ENCODE measurements at places on chromosomes 5 and 9.

- no peak for DNase-seq
These were observed 24.5 kb downstream of the OSTF1 start for GRCh38 chr9:75112789-75113188.

DNA sequence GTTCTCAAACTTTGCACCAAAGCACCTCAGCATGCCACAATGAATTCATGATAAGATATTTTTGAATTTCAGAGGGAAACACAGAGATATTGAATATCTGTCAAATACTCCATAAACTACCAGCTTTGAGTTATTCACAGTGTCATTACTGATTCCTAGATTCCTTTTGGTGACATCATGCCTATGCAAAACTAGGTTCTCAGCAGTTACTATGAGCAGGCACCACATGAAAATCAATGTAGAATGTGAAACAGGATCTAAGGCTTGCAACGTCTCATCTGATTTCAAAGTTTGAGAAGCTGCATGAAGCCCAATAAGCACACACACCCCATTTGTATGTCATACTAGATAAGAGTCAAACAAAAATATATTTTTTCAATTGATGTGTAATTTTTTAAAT is 426.5 kb downstream of the NR2F1-AS1 start:
- DNase-seq: no peak

DNA sequence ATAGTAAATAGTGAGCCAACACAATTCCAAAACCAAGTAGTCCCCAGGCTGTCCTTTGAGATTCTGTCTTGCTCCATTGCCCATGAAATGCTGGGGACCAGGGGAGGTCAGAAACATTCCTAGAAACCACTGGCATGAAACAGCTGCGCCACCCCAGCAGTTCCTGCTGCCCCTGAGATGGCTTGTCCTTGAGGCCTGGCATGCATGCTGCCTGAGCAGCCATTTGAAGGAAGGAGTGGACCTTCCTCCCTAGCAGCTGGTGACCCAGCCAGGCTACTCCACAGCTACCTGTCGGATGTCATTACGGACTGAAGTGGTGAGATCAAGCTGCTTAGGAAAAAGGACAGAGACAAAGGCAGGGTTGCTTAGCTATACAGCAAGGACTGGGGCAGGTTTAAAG is 260.6 kb downstream of the DENND1A start:
- DNase-seq: no peak

- DNase-seq: no peak
These were observed 113.0 kb downstream of the SMARCA2 start for GRCh38 chr9:2128141-2128540.

Data from central memory CD4-positive, alpha-beta T cell (primary cell).